HFFc6 (cell line): ENCODE measurements at places on chromosomes 12 and 14. TPM values are rescaled to one million over a fixed set of nuclear protein-coding genes. Genes with fewer than 3 reads are reported as not detected.

DNA sequence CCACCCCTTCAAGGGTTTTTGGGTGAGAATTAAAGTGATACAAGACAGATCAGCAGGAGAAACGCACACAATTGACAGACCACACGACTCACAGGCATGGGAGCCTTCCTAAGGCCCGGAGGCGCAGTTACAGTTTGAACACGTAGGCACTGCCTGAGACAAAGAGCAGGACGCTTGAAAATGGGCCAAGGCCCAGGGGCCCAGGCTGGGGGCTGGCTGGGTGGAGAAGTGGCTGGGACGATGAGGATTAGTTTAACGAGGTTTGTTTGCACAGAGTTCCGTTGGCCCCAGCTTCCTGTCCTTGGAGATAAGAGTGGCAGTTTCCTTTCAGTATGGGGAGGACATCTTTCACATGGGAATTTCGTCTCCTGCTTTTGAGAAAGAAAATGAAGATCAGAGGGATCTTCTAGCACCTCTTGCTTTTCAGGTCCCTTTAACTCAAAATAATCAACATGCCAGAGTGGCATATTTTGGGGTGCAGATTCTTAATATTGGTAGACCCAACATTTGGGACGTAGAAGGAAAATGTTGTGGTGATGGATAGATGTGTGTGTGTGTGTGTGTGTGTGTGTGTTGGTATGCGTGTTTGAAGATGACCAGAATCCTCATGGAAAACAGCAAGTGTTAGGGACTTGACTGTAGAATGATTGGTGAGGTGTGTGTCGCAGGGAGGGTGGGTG, 44.6 kb downstream of the DLK1 start:
- no peak for DNase-seq

DNA sequence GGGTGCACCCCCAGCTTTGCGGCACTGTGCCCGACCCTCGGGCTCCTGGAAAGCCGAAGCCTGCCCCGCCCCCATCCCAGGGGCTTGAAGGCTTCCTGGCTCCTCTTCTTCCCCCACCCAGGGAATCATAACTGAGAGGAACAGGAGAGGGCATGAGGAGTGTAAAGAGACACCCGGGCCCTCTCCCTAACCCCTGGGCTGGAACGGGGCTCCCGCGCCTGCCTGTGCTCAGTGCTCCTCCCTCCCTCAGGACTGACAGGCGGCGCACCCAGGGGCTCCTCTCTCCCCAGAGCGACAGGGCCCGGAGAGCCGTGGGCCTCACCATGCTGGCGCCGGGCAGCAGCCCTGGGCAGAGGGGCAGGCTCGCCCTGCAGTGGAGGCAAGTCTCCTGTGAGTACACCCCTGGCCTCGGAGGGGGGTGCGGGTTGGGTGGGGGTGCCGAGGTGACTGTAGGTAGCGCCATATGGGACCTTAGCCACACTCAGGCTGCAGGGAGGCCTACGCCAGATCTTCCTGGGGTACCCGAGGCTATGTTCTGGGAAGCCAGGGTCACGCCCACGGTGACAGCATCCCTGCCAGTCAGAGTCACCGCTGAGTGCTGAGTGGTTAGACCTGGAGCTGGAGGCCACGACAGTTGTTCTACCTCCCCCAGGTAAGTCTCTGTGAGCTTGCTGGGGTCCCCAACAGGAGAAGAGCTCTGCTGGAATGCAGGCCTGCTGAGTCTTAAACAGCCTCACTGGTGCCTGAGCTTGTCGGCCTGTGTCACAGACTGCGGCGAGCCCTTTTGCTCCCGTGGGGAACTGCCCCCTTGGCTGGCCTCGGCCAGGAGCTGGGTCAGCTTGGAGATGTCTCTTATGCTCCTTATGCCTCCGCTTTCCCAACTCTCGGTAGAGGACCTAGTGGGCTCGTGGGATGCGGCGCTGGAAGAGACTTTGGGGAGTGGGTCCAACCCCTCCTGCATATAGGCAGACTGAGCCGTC, 7.8 kb downstream of the LRTM2 start:
- DNase-seq = no peak

GRCh38 chr14:22555384-22556011, 33.5 kb downstream of the DAD1 start:
- DNase-seq = no peak

DNA sequence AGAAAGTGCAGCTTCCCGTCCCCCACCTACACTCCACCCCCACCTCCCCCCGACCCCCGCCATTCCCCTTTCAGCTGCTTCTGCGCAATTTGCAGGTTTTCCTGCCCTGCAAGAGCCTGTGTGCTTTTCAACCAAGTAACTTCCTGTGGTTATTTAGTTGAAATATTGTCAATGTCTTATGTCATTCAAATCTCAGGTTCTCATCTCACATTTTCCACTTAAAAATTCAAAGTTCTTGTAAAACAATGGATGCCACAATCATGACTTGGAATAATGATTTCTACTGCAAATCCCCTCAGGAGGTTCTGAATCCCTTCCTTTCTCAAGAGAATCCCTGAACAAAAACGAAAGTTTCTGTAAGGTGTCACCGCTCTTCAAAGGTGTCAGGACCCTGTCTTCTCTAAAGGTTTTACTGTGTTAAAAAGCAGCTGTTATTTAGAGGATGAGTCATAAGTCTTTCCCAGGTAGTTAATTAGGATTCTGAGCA, 31.6 kb downstream of the WBP11 start:
- DNase-seq = no peak

- no peak for DNase-seq
Measured at GRCh38 chr14:91877376-91877915, 10.1 kb upstream of the TC2N start.

GRCh38 chr14:61337893-61338292, 16.5 kb downstream of the PRKCH start:
- DNase-seq = no peak

GRCh38 chr12:14913381-14913781, 25.0 kb downstream of the ERP27 start:
- DNase-seq = no peak

GRCh38 chr14:71139294-71139946, 232.2 kb downstream of the PCNX1 start:
- no peak for DNase-seq

DNA sequence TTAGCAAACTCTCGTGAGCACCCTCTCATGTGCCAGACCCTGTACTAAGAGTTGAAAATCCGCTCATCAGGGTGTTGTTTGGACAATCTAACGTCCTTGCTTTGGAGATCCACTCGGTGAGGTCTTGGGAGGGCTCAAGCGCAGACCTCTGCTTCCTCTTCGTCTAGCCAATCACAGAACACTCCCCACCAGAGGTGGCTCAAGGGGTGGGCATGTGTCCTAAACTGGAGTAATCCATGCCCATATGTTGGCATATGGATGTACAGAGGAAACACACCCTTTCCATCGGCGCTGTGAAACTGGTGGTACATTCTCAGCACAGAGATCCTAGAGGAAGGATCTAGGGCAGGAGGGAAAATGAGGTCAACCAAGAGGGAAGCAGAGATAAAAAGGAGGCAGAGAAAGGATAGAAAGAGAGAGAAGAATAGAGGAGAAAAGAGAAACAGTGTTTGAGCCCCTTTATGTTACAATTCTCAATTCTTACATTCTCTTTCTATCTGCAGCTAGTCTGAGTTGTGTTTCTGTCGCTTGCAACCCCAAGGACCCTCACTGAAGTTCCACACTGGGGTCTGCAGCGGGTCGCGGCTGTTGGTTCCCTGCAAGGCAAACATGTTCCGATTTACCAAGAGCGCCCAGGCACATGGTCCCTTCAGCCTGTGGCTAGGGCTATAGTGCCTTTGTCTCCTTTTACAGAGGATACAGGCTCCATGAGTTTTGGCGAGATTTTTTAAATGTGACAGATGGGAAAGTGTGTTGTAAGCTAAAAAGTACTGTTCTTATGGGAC, 40.5 kb downstream of the DLK1 start:
- DNase-seq = no peak

- no peak for DNase-seq
Measured at GRCh38 chr14:61113561-61114225, 132.6 kb downstream of the SLC38A6 start.

DNA sequence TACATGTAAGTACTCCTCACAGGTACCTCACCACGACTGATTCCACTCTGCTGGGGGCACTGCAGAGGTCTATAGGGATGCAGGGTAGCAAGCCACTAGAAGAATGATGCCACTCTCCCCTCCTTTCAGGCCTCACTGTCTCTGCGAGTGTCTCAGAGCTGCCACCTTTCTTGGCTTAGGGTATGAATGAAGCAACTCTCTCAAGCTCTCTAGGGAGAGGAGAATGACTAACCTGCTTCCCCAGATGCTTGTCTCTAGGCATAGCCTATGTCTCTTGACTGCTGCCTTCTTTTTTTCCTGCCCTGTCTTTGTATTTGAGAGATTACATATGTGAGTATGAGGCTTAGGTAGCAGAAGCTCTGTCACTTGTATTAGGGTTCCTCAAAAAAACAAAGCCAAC, 566.5 kb upstream of the ATP2B1 start:
- no peak for DNase-seq

- no peak for DNase-seq
Measured at GRCh38 chr12:2826721-2827515, 7.9 kb downstream of the NRIP2 start.

DNA sequence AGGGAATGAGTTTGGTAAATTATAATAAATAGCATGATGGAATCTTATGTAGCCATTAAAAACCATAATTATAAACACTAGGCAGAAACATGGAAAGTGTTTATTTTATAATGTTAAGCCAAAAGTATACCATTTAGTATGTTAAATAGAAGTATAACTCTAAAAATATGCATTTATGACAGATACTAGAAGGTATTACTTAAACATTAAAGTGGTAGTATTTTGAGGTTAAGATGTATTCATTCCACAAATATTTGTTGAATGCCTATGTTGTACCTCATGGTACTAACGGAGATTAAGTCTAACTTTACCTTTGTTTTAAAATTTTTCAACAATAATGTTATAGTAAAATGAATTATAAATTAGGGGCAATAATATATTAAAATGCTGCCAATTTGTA, 24.1 kb downstream of the TTC8 start:
- DNase-seq = no peak

- no peak for DNase-seq
Measured at GRCh38 chr12:46318037-46318436, 49.2 kb upstream of the SLC38A1 start.

GRCh38 chr12:65715961-65716360, 108.3 kb upstream of the HMGA2 start:
- no peak for DNase-seq

DNA sequence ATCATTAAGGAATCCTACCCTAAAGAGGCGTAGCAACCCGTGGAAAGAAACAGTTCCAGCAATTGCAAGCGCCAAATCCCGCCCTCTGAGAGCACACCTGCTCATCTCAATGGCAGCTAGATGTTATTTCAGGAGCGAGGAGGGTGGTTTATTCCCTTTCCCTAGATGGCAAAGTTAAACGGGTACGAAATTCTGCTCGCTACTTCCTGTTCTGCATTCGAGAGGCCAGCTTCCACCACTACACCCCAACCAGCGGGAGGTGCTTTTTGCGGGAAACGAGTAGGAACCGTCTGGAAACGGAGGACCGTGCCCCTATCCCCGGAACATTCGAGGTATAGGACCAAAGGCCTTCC, 536 bp downstream of the VPS29 start:
- DNase-seq = peak; percentile 66

GRCh38 chr12:45416126-45416525, 200.2 kb downstream of the ANO6 start:
- no peak for DNase-seq

GRCh38 chr14:59358784-59359183, 106.4 kb downstream of the GPR135 start:
- DNase-seq = no peak

DNA sequence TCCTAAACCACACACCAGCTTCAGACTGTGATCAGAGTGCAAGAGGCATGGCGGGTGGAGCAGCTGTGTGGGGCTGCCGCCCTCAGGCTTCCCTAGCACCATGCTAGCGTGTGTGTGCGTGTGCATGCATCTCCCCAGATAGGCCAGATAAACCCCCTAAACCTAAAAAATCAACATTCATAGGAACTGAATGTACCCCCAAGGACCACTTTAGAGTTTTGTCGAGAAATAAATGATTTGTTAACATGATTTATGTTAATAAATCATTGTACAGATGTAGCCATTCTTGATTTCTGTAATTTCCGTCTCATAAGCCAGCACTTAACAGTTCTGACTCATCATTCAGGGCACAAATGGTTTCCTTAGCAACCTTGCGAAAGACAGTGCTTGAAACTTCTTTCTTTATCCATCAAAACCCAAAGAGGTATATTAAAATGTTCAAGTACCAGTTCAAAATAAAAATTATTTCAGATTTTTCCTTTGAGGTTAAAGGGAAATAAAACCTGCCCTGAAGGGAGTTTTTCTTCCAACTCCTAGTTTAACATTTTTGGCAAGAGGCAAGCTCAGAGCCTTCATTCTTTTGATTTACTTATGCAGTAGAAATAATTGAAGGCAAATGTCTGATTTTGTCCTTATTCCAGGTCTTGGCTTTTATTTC, 206.2 kb upstream of the RGS6 start:
- peak; percentile 72 for DNase-seq

DNA sequence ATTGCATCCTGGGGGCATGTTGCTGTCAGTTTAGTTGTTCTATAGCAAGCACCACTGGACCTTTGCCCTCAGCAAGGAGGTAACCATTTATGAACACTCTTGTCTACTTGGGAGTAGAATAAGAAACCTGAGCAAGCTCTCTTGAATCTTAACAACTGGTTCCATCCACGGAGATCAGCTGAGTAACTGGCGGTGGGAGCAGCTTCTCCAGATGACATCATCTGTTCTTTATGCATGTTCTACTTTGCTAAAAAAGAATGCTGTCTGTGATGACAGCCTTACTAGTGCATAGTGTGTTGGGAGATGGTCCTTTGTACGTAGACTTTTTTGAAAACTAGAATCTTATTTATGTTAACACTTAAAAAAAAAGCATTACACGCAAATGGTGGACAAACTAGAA, 17.7 kb downstream of the SLC4A8 start:
- DNase-seq = peak; percentile 45

- DNase-seq = no peak
Measured at GRCh38 chr12:83664650-83665049, 977.9 kb downstream of the TMTC2 start.

DNA sequence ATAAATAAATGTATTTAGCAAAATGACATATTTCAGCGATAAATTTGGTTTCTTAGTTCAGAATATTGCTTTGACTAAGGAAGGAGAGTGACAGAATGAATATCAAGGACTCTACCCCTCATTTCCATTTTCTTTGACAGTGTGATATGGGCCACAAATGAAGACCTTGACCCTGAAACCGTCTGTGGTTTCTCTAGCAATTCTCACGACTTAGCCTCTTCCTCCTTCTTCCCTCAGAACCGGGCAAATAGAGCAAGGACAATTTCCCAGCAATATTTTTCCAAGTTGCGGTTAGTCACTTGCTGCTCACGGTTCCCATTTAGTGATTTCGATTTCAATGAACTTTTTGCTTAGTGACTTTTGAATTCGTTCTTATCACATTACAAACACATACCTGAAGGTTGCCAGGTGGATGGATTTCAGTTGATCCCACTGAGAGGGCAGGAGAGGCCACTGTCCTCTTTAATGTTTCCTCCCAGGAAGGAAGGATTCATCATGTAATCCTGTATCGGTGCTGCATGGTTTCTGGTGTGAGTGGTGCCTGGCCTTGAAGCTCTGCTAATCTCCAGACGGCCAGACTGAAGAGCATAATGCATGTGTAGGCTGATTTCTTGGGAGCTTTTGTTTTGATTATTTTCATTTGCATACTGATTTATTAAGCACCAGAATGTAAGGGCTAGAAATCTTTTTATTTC, 77.6 kb downstream of the CHST11 start:
- no peak for DNase-seq

DCN gene
- total RNA-seq = 23.9 to 58.8 TPM (median 25.9 TPM) in 3 replicates

FAM186B gene
- total RNA-seq = 0.15 to 0.27 TPM (median 0.24 TPM) in 3 replicates

PPM1H gene
- 8.8 to 19.4 TPM (median 13.5 TPM) in 3 replicates for total RNA-seq

CDC42BPB gene
- 72.4 to 79.7 TPM (median 76.2 TPM) in 3 replicates for total RNA-seq

NDRG2 gene
- total RNA-seq = 0.31 to 0.36 TPM in 2 of 3 replicates, not detected in the other

NTF3 gene
- 7.4 and 9.5 TPM in 2 replicates for total RNA-seq

RASAL1 gene
- not detected in 2 replicates for total RNA-seq

LRRC10 gene
- total RNA-seq = not detected in 2 replicates

PNN gene
- total RNA-seq = 35.2 to 50.6 TPM (median 44.5 TPM) in 3 replicates
